Stimulated activated naive CD8-positive, alpha-beta T cell treated with anti-CD3 and anti-CD28 coated beads, Interleukin-15, amount 100 ng/mL, for 72 hours (primary cell): ENCODE measurements at places on chromosomes 5 and 9.

- DNase-seq, result no peak
These were observed 78.5 kb downstream of the SHB start for GRCh38 chr9:37990404-37991015.

DNA sequence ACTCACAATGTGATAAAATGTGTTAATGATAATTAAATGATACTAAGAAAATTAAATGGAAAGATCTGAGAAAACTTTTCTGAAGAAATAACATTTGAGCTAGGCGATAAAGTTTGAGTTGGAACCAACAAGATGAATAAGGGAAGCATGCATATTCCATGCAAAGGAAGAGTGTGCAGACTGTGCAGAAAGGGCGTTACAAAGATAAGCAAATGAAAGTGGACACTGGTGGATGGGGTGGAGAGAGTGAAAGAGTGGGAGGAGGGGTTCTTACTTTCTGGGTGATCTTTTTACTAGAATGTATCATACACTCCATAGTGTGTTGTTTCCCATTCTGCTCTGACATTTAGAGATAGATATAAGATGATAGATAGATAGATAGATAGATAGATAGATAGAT, 138.7 kb downstream of the HTR1A start:
- no peak for DNase-seq

DNA sequence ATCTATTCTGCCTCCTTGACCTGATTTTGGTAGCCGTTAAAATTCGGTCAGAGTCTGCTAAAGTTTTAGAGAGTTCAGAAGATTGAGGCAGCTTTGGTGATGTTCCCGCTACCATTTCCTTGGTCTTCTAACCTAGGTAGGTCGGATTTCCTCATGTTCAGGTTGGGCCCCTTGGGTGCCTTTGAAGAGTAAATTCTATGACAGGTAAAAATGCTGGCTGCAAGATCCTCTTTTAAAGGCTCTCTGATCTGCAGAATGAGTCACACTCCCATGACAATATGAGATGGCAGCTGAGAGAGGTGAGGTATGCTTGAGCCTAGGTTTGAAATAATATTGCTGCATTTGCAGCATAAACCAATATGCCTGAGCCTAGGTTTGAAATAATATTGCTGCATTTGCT, 198.9 kb downstream of the TSSK1B start:
- no peak for DNase-seq

GRCh38 chr5:93601802-93602155, 18.8 kb downstream of the NR2F1 start:
- no peak for DNase-seq

DNA sequence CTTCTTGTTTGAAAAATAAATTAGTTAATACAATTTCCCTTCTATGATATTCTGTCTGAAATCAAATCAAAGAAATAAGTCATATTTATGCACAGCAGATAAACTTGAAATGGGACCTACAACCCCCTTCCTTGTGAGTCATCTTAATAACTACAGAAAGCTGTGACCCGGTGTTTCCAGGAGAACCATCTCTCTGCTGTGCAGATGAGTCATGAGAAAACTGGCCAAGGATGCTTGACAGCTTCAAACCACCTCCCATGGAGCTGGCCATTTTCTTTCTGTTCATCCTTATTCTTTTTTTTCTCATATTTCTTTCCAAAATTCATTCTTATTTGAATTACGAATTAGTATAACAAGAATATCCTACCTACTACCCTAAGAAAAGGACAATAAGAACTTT, 43.4 kb upstream of the NR4A3 start:
- DNase-seq, result peak; percentile 55

- DNase-seq, result no peak
These were observed 225.7 kb downstream of the FRMD3 start for GRCh38 chr9:83312537-83312936.

DNA sequence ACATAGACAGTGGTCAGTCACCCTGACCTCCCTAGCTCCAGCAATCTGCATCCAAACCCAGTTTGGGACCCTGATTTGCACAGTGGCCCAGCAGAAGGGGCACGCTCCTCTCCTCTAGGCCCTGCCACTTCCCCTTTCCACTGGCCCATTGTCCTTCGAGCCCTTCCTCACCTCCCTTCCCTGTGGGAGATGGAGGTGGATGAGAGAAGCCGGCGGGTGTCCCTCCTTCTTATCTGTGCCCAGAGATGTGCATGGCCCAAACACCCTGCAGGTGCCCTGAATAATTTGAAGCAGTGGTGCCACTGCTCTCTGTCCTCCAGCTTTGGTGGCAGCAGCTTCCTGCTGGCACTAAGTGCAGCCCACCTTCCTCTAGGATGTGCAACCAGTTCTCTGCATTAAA, 140.0 kb downstream of the BARX1 start:
- no peak for DNase-seq

DNA sequence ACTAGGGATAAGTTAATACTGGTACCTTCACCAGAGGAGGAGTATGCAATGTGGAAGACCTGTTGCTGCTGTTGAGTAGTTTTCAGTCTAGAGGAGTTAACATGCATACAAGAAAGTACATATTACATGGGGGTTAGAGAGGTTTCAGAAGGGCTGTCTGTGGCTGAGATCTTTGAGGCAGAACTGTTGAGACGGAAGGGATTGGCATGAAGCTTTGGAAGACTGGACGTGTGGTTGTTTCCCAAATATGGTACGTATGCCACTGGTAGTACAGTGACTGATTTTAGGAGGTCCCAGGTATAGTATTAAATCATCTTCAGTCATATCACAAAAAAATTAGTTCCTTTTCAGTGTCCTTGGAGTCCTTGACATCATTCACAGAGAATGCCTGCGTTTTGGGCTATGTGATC, 17.6 kb downstream of the TNFAIP8 start:
- no peak for DNase-seq

- peak; percentile 50 for DNase-seq
These were observed 69.0 kb downstream of the UGCG start for GRCh38 chr9:111965566-111966019.

- no peak for DNase-seq
These were observed 659.8 kb upstream of the KLF4 start for GRCh38 chr9:108149326-108149725.

DNA sequence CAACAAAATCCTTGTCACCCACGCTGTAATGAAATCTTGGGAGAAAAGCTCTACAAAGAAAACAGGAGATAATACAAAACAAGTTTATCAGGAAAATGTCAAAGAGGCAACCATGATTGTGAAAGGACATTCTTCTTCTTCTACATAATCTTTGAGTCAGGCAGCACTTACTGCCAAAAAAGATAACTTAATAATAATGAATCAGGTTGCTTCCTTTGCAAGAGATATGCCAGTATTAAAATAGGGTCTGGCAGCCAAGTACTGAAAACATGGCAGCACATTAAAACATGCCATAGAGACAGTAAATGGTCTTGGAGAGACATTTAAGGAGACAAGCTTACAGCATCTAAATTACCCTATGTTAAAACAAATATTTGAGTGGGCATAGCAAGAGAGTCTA, 1573.4 kb downstream of the EFNA5 start:
- no peak for DNase-seq
